ENCODE measurements at places on chromosomes 16 and 17.

DNA sequence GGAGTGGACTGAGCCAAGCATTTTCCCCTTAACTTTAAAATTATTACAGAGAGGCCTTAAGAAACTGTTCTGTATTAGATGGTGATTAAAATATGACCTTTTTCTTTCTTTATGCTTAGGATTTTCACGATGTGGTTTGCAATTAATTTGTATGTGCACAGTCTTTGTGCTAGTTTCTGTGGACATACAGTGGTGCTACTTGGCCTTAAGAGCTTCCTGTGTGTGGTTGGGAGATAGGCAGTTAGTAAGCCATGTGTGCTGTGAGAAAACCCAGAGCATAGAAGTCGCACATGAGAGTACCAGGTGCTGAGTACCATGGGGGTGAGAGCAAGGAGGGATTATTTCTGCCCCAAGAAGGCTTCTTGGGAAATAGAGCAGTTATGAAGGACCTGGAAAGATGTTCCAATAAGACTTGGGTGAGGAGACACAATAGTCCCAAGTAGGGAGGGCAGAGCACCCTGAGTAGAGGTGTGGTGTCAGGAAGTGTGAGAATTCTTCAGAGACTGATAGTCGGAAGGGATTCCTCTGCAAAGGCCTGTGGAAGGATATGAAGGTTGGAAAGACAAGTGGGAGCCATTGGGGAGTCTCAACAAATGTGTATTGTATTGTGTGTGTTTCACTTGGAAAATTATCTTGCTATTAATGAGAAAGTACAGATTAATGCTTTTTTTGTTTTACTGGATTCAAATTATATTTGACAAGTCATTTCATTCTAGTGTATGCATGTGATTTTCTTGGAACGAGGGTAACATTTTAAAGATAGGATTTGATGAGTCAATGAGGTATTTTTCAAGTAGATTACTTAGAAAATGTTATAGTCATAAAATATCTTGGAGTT is 239.9 kb downstream of the PRKCA start:
- DNase-seq, result no peak

- no peak for DNase-seq
These were observed 2.2 kb downstream of the UBALD1 start for GRCh38 chr16:4612474-4612931.

DNA sequence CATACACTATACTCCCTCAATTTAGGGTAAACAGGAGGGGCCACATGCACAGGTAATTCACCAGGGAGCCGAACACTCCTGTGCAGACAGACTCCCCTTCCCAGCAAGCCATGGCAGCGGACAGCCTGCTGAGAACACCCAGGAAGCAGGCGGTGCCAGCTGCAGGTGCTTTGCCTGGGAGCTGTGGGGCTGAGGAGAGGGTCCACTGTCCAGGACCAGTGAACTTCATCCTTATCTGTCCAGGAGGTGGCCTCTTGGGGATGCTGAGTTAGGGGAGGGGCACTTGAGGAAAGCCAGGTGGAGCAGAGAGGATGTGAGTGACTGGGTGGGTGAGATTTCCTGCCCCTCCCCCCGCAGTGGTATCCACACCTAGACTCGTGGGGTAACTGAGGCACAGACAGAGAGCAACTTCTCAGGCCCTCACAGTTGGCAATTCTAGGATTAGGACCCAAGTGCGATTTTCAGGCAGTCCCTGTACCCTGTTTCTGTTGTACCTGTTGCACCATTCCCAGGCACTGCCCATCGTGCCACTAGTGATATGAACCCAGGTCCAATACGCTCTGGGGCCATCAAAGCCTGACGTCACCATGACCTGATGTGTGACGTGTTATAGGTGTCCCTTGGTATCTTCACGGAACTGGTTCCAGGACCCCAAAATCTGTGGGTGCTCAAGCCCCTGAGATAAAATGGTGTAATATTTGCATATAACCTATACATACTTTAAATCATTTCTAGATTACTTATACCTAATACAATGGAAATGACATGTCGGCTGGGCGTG is 1.2 kb downstream of the GRN start:
- no peak for DNase-seq

DNA sequence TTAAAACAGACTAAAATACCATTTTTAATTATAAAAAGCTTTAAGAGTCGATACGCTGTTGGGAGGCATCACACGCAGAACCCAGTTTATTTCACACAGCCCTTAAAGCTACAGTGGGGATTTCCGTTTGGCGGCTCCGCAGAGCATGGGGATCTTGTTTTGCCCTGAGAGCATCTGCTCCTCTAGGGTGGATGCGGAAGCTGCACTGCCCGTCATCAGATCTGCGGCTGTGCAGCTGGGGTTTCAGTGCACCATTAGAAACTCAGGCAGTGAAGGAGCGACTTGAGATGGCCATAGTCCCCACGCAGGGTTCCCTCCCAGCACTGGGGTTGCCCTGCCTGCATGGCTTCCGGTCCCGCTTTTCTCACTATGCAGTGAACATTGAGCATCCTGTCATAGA is 62.2 kb upstream of the CHMP6 start:
- no peak for DNase-seq

DNA sequence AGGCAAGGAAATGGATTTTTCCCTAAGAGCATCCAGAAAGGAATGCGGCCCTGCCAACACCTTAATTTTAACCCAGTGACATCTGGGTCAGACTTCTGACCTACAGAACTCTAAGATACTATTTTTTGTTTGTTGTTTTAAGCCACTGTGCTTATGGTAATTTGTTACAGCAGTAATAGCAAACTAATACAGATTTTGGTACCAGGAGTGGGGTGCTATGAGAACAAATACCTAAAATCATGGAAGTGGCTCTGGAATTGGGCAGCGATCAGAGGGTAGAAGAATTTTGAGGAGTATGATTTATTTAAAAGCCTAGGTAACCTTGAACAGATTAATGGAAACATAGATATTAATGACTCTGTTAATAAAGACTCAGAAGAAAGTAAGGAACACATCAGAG is 208.2 kb downstream of the ZNF423 start:
- DNase-seq, result no peak

DNA sequence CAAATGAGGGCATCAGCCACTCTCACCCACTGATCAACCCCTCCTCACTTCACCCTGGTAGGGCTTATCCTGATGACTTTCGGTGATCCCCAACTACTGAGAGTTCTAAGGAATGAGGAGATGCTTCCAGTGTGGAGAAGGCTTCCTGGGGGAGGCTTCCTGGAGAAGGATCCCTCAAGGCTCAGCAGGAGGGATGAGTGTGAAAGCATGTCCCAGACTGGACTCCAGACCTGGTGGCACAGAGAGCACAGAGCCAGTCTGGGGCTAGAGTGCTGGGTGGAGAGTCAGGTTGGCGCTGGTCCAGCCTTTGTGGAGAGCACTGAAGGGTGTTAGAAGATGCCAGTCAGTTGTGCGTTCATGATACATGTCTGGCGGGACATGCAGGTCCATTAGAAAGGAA is 53.7 kb downstream of the PLD6 start:
- DNase-seq, result peak; percentile 68

DNA sequence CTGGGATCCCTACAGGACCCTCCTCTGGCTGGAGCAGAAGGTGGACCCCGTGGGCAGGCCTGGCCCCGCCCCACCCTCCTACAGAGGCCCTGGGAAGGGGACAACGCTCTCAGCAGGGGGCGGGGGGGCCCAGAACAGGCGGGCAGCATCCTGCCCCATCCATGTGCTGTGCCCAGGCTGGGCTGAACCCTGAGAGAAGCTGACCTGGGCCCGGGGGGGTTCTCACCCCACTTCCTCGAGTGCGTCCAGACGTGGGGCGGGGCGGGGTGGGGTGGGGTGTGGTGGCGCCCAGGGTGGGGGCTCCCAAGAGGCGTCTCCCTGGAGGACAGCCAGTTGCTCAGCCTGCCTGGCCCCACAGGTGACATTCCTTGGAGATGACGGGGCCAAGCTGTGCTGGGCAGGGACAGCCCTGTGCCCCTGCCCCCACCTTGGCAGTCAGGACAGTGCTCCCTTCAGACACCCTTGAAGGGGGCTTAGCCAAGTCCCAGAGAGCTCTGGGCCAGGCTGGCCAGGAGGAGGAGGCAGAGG is 390 bp upstream of the UNC13D start:
- DNase-seq, result no peak

DNA sequence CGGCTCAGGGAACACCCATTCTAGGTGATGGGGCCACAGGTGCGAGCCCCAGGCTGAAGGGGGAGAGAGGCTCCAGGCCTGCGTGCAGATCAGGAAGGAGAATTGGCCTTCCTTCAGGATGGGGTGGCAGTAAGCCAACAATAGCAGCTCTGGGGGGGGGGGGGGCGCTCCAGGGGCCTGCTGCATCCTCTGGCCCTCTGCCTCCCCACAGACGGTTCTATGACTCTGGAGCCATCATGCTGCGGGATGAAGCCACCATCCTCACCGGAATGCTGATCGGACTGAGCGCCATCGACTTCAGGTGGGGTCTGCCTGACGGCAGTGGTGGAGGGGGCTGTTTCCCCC is 6.1 kb downstream of the RUNDC3A start:
- no peak for DNase-seq

DNA sequence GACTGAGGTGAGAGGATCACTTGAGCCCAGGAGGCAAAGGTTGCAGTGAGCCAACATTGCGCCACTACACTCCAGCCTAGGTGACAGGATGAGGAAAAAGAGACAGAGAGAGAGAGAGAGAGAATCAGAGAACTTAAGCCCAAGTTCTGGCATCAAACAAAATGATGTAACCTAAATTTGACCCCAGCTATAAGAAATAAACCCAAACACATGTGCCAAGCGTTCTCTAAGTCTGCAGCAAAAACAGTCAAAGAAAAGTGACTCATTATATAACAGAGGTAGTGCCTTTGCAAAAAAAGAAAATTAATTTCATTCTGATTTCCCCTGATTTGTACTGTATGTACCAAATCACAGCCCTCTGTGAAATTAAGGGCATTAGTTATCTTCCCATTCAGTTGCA is 89.5 kb downstream of the CDH11 start:
- DNase-seq, result no peak

- DNase-seq, result no peak
These were observed 17.4 kb downstream of the CYB5D2 start for GRCh38 chr17:4160294-4160859.

GRCh38 chr17:28405632-28406472 is at the start of gene SLC46A1:
Gene SLC46A1 (minus strand): TSS chr17:28406212. CDS start chr17:28406114, 98 bp downstream.
- peak; percentile 72 for DNase-seq

DNA sequence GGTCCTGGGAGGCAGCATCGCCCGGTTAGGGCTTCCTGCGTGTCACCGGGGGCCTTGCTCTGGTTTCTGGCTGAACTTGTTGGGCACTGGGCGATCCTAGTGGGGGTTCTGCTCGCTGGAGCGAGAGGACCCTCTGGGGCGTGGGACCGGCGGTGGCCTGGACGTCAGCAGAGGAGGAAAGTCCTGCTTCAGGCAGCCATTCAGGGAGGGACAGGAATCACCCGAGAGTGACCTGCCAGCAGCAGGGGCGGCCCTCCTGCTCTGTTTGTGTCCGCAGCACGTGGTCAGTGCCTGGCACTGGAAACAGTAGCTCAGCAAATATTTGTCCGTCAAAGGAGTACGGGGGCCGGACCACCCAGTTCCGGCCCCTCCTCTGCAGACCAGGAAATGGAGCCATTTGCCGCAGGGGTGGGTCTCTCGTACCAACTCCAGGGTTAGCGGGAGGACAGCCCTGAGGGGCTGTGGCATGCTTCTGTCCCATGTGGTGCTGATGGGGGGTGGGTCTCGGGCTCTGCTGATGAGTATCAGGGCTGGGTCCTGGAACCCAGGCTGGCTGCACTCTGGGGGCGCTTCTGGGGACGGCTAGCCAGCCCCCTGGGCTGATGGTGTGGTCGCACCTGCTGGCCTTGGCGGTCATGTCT is 48.3 kb downstream of the BAIAP2 start:
- DNase-seq, result no peak

DNA sequence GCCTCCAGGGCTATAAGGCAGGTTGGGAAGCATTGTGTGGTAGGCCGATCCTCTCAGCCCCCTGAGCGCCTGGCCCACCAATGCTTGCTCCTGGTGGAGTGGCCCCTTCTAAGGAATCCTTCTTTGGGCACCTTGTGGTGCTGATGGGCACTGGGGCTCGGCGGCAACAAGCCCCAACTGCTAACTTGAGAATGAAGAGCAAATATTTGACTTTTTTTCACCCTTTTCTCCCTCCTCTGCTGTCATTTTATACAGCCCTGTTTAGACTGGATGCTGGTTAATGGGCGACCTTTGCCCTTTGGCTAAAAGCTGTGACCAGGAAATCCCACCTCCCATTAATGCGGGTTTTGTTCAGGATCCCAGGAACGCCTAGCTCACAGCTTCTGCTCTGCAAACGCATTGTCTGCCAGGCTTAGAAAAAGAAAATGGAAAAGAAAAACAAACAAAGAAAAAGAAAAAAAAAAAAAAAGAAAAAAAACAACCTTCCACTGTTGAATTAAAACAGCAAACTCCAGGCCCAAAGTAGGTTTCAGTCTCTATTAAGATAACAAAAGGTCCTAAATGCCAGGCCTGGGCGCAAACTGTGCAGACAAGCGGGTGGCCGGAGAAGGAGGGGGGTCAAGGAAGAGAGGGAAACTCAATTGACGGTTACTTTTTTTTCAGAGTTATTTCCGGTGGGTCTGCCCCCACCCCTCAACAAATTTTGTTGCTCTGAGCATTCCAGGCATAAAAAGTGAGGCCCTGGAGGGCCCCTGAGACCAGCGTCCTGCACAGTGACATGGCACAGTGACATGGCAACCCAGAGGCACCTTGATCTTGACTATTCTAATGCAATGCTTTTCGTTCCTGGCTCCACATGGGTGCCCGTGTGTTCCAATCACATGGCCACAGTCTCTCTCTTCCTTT is 301.4 kb downstream of the MAF start:
- no peak for DNase-seq

- DNase-seq, result no peak
These were observed 371.2 kb downstream of the MAF start for GRCh38 chr16:79229361-79229760.

GRCh38 chr16:23009075-23009474 is 140.2 kb downstream of the USP31 start:
- no peak for DNase-seq

DNA sequence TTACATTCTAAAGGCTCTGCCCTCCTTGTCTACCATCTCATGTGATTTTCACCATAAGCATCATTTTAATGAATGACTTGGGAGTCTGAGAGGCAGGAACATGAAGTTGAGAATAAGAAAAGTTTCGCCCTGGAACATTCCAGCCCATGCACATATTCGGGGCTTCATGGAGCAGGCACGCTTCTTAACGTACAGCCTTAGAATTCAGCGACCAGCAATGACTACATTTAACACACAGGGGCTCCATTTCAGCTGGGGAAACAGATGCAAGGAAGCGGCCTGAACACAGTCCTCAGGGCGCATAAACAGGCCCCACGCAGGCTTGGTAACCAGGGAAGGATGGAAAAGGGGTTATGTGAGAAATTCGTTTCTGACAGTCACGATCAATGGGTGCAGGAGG is 357.4 kb downstream of the SLC39A11 start:
- DNase-seq, result no peak

- DNase-seq, result no peak
These were observed 7.4 kb upstream of the PSMC5 start for GRCh38 chr17:63819585-63820537.

- DNase-seq, result peak; percentile 43
These were observed 34.7 kb downstream of the SBK1 start for GRCh38 chr16:28326881-28327610.

- DNase-seq, result peak; percentile 76
These were observed 254.6 kb downstream of the HS3ST3A1 start for GRCh38 chr17:13346996-13347762.
